Astrocyte (in vitro differentiated cells and primary cell): ENCODE measurements at places on chromosomes 7 and 10. TPM values are rescaled to one million over a fixed set of nuclear protein-coding genes. Genes with fewer than 3 reads are reported as not detected.

DNA sequence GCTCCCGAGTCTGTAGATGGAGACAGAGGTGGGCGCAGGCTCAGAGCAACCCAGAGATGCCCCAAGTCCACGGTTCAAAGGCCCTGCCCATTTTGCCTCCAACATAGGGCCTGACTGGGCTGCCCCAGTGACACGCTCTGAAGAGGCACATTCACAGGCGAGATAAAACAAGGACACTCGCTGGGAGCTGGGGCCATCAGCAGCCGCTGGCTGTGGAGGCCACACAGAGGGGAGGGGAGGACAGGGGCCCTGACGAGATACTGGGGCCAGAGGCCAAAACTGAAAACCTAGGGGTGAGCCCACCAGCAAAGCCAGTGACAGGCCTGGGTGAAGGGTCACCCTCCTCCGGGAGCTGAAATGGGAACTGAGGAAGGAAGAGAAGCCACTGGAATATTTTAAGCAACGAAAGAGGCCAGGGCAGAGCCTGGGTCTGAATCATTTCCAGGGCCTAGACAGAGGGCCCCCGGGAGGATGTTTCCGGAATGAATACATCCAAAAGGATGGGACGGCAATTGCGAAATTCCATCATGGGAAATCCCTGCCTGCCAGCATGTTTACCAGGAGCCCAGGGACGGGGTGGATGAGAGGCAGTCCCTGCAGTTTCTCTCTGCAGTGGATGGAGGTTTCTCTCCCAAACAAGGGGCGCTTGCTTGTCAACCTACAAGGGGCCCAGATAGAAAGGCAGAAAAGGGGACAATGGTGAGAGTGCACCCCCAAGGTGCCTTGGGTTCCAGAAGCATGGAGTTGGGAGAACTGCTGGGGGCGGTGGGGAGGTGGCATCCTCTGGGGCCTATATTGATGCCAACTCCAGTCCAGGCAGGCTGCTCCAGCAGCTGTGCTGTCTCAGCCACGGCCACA lies 29.0 kb upstream of the HSPA12A start:
- peak; percentile 71 for DNase-seq

Gene ANKRD22
- total RNA-seq: not detected in 2 replicates

DNA sequence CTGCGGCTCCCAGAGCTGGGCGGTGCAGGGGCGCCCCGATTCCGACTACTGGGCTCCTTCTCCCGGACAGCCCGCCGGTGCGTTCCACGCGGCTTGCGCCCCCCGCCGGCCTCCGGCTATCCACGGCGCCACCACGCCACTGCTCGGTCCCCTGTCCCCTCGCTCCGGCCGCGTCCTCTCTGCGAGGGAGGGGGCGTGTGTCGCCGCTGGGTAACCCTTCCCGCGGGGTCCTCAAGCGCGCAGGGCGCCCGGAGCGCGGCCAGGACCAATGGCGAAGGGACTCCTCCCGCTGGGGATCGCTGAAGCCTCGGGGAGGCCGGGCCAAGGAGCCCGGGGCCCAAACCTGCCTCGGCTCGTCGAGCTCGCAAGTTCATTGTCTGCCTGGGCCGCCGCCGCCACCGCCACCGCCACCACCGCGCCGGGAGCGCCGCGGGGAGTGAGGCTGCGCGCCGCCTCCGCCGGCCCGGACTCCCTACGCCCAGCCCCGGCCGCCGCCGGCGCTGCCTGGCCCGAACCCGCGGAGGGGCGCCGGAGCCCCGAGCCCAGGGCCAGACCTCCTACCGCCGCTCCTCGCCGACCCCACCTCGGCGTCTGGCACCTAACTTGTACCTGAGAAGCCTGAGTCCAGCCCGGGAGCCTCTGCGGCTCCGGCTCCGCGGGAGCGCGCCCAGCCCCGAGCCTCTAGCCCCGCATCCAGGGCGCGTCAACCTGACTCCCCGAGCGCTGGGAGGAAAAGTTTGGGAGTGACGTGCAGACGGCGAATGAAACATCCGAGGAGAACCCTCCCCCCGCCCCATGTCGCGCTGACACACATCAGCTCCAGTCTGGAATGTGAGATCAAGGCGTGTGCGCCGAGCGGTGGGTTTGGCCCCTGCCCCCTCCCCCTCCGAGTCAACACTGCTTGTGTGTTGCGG lies at the start of gene CHST15:
Gene CHST15, minus strand, starts transcription at position 739 of the 914 bp plus-strand sequence. CDS start 47,386 bp downstream, outside the sequence.
- DNase-seq: peak; percentile 69

- peak; percentile 65 for DNase-seq
Observed at GRCh38 chr10:71266147-71266917, 52.7 kb upstream of the SLC29A3 start.

Gene FAM131B
- 7.6 and 8.0 TPM in 2 replicates for total RNA-seq

Gene TMEM270
- not detected in 2 replicates for total RNA-seq

Gene GDF2
- not detected in 2 replicates for total RNA-seq

Gene PYROXD2
- 4.5 TPM in 2 replicates for total RNA-seq

Gene LYZL1
- total RNA-seq: not detected in 2 replicates

GRCh38 chr7:47806701-47807103 lies 141.6 kb downstream of the PKD1L1 start:
- no peak for DNase-seq

DNA sequence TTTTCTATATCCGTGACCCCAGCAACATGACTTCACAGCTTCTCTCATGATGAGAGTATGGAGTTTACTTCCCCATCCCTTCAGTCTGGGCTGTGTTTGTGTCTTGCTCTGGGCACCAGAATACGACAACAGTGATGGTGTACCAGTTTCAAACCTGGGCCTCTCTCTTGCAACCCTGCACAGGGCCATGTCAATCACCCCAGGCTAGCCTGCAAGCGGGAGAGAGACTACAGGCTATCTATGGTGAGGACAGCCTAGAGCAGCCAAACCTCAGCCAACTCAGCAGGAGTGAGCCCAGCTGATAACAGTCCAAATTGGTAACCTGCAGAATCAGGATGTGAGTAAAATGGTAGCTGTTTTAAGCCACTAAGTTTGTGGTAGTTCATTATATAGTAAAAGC lies 235.8 kb downstream of the CHCHD3 start:
- no peak for DNase-seq

- no peak for DNase-seq
Observed at GRCh38 chr7:48832303-48832845, 92.0 kb upstream of the CDC14C start.

- DNase-seq: peak; percentile 27
Observed at GRCh38 chr7:15853832-15854470, 167.5 kb upstream of the MEOX2 start.

Gene FHIP2A
- 36.1 and 38.2 TPM in 2 replicates for total RNA-seq

Gene POLR2J
- 36.9 and 41.4 TPM in 2 replicates for total RNA-seq

- DNase-seq: peak; percentile 2
Observed at GRCh38 chr10:65620404-65621048, 1305.3 kb upstream of the LRRTM3 start.

- DNase-seq: peak; percentile 3
Observed at GRCh38 chr10:129545261-129545660, 78.2 kb downstream of the MGMT start.

DNA sequence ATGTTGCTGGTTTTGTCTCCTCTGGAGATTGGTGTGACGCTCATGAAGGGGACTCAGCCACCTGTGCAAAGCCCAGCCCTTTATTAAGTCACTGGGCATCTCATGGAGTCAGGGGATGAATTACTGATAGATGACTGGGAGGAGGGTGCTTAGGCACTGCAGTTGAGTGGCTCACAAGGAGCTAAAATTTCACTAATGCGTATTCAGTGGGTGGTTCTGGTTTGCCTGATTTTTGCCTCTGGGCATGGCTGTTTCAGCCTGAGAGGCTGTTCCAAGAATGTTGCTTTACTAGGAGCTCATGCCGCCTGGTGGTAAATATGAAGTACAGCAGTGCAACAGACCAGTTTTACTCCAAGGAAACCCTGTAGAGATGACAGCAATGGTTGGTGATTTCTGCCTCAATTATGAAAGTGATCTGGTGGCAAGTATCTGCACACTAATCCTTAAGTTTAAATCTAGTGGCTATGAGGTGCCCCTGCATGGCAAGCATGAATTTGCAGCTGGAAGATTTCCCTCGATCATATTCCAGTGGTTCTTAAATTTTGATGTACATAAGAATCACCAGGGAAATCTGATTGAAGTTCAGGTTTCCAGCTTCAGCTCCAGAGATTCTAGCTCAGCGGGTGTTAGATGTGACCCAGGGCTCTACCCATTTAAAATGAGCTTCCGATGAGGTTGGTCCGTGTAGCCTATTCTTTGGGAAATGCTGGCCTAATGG lies 19.9 kb downstream of the ACTA2 start:
- peak; percentile 70 for DNase-seq

DNA sequence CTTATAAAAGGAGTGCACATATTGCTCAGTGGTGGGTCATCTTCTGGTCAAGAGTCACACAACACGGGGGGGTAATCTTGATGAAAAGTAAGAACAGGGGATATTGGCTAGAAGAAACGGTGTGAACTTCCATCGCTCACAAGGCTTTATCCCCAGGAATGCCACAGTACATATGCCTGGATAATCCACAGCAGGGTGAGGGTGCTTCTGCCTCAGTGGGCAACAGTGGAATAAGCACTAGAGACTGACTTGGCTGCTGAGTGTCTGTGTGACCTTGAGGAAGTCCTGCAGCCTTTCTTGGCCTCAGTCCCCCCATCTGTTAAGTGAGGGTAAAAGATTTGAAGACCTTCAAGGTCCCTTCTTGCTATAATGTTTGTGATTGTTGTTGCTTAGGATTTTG lies 44.9 kb upstream of the SHH start:
- no peak for DNase-seq

DNA sequence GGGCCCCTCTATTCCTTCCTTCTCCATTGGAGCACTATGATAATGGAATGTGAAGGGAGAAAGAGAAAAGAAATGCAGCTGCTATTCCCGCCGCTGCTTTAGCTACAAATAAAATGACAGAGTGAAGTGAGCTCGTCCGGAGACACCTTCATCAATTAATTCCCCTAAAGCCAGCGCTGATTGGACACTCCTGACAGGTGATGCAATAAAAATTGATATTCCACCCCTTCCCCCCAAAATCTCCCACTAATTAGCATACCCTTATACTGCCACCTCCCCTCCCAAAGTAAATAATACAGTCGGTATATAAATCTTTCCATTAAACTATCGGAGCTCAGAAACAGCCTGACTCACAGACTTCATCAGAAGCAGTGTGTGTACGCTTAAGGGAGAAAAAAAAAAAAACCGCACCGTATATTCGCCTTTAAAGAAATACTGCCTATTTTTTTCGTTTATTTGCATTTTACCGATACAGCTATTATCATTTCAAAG lies 7.3 kb downstream of the SKIDA1 start:
- DNase-seq: peak; percentile 73

DNA sequence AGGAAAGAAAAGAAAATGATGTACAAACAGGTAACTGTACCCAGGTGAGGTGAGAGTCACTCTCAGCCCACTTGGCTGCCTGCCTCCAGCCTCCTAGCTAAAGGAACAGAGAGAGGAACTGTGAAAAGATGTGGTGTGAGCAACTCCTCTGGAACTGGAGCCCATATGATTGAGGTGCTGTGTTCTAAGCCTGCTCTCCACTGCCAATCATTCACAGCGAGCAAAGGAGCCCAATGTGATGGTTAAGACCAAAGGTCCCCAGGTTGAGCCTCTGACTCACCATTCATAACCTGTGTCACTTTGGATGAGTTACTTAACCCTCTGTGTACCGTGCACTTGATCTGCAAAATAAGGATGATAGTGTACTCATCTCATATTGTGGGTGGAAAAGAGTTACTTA lies 868.1 kb upstream of the AUTS2 start:
- no peak for DNase-seq

Gene HOXA10
- total RNA-seq: not detected in 2 replicates

GRCh38 chr10:62332406-62332805 lies 41.8 kb upstream of the ZNF365 start:
- DNase-seq: no peak

- DNase-seq: no peak
Observed at GRCh38 chr7:102262546-102262945, 24.1 kb upstream of the SH2B2 start.
